ENCODE measurements at places on chromosomes 7 and 10. TPM values are rescaled to one million over a fixed set of nuclear protein-coding genes. Genes with fewer than 3 reads are reported as not detected.

HSPB1 gene
- polyA plus RNA-seq, result 287 TPM

LBX1 gene
- not detected for polyA plus RNA-seq

NRAP gene
- polyA plus RNA-seq, result not detected

FAM20C gene
- 68.9 TPM for polyA plus RNA-seq

ZNF138 gene
- 18.1 TPM for polyA plus RNA-seq

RBM20 gene
- 6.3 TPM for polyA plus RNA-seq

KIAA1217 gene
- polyA plus RNA-seq, result 88.2 TPM

CHAT gene
- polyA plus RNA-seq, result not detected

LANCL2 gene
- 30.7 TPM for polyA plus RNA-seq

GIMAP7 gene
- 12.6 TPM for polyA plus RNA-seq

DNA2 gene
- 11.3 TPM for polyA plus RNA-seq

ASCC1 gene
- polyA plus RNA-seq, result 46.6 TPM

SPDYE1 gene
- 0.53 TPM for polyA plus RNA-seq

FZD8 gene
- 11.9 TPM for polyA plus RNA-seq

PDIA4 gene
- 166 TPM for polyA plus RNA-seq

Data from right renal pelvis (tissue), 4 donors.